Hepatocyte (in vitro differentiated cells): ENCODE measurements at places on chromosomes 1 and 21. TPM values are rescaled to one million over a fixed set of nuclear protein-coding genes. Genes with fewer than 3 reads are reported as not detected.
A peak's percentile ranks its signal among the peaks of the same experiment; 100 is the strongest.

DNA sequence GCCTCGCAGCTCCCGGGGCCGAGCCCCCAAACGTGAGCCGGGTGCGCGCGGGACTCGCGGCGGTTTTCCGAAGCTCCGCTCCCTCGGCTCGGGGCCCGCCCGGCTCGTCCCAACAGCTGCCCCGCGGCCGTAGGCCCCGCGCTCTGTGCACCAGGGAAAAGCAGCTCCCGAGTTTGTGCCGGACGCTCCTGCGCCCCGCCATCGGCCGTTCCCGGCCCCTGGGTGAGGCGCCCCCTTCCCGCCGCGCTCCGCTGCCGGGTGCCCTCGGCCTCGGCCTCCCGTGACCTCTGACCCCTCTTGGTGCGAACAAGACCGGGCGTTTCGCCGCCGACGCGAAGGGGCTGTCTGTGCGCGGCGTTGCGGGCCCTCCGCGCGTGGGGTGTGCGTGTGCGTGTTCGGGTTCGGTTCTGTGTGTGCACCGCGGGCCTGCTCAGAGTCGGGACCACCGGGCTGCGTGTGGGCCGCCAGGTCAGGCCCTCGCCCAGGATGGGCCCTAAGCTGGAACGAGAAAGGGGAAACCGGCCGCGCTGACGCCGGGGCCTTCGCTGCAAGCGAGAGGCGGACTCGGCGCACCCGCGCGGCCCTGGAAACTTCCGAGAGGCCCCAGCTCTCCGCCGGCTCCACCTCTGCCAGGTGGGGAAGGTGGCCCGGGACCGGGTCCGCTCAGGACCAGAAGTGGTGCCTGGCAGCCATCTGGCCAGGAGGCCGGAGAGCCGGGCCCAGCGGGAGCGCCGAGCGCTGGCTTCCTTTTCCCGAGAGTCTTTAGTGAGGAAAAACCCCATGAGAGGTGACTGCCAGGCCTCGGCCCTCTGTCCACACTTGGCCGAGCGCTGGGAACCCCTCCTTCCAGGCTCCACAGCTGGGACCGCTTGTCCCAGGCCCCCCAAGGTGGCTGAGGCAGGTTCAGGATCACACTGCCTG lies 1.9 kb downstream of the PRDM16 start:
- peak overlapping the region; percentile 23 for H3K4me3 ChIP-seq
- DNase-seq, result peak; percentile 37
- H3K4me1 ChIP-seq, result peaks cover 21% of the 10 kb centered on the region
- H3K36me3 ChIP-seq, result no peaks in the 10 kb centered on the region
- peak overlapping the region; percentile 24 for H3K27ac ChIP-seq

DNA sequence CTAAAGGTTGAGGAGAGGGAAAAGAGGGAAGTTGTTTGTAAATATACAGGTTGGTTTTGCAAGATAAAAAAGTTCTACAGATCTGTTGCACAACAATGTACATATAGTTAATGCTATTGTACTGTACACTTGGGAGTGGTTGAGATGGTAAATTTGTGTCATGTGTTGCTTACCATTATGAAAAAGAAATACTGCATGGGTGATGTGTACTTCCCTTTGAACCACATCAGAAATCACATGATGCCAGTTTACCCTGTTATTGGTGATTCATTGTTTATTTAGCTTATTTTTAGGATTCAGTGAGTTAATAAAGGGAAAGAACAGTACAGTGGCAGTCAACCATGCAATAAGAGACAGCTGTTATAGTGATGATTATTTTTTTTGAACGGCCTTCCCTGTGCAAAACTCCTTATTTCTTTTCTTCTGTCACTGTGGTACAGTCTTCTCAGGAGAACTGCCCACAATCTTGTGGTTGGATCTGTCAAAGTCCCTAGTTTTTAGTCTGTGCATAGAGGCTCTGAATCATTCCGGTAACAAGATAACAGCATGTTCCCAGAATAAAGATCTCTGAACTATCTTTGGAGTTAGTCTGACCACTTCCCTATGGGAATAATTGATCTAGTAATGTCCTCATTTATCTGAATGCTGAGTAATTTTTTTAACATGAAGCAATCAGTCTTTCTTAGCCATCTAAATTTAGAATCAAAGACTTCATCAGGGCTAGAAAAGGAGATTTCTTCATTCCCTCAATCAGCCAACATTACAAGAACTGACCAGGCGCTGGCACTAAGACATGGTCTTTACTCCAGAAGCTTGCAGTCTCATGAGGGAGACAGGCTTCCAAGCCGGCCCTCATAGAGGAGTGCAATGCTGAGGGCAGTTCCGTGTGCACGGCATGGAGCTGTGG lies 84.2 kb downstream of the SH3GLB1 start:
- no peaks in the 10 kb centered on the region for H3K36me3 ChIP-seq
- H3K27ac ChIP-seq, result peak overlapping the region; percentile 78
- peaks cover 20% of the 10 kb centered on the region for H3K4me1 ChIP-seq
- peak; percentile 19 for DNase-seq

The TIAM1 gene
- polyA plus RNA-seq, result 8.8 and 11.3 TPM in 2 replicates

The ANKRD34A gene
- polyA plus RNA-seq, result 0.76 and 0.83 TPM in 2 replicates
